ENCODE measurements at places on chromosomes 16 and 17.

DNA sequence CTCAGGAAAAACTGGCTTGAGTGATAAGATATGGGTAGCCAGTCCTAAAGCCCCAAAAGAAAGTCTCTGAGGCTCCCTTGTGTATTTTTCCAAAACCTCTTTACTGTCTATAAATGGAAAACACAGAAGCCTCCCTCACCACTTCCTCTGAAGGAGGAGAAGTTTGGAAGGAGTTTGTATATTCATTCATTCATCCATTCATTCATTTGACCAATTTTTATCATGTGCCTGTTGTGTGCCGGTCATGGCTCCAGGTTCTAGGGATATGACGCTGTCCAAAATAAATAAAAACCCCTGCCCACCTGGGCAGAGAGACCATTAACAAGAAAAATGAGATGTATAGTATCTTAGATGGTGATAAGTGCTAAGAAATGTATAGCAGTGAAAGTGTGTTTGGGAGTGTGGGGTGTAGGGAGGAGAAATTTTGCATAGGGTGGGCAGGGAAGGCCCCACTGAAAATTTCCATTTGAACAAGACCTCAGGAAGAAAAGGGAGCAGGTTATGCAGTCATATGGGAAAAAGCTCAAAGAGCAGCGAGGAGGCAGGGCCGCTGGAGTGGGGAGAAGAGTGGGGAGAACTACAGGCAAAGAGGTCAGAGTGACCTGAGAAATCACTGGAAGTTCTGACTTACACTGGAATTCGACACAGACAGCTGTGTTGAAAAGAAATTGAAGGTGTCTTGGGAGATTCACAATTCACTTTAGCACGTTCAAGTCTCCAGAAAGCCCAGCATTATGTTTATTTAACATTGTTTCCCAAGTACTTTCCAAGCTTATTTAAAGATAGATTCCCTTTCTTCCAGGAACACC is 6.1 kb upstream of the WIPI1 start:
- H3K4me3 ChIP-seq: no peak overlapping the region
- H3K27me3 ChIP-seq: peaks cover 2% of the 10 kb centered on the region
- no peaks in the 10 kb centered on the region for H3K36me3 ChIP-seq
- no peak overlapping the region for H3K27ac ChIP-seq

DNA sequence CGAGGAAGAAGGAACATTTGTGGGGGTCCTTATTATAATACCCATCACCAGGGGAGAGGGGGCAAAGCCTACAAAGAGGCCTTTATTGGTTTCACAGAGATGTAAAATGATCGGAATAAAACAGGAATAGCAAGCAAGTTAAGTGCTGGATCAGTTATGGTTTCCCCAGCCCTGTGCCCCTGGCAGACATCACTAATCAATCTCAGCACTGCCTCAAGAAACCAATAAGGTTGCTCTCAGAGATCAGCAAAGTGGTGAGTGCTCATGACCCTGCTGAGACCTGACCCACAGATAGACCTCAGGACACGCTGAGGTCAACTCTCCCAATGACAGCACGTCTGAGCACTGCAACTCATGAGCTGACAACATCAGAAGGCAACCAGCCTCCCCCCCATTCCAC is 66.3 kb downstream of the ZNF423 start:
- H3K27me3 ChIP-seq: no peaks in the 10 kb centered on the region
- no peaks in the 10 kb centered on the region for H3K36me3 ChIP-seq
- no peak overlapping the region for H3K27ac ChIP-seq
- no peaks in the 10 kb centered on the region for H3K4me1 ChIP-seq
- DNase-seq: no peak

- H3K4me1 ChIP-seq: peaks cover 21% of the 10 kb centered on the region
- H3K27ac ChIP-seq: no peak overlapping the region
- peak; percentile 55 for DNase-seq
- peak overlapping the region; percentile 27 for H3K4me3 ChIP-seq
- no peaks in the 10 kb centered on the region for H3K27me3 ChIP-seq
- no peaks in the 10 kb centered on the region for H3K36me3 ChIP-seq
Observed at GRCh38 chr17:65698381-65699061, 137.1 kb upstream of the AXIN2 start.

DNA sequence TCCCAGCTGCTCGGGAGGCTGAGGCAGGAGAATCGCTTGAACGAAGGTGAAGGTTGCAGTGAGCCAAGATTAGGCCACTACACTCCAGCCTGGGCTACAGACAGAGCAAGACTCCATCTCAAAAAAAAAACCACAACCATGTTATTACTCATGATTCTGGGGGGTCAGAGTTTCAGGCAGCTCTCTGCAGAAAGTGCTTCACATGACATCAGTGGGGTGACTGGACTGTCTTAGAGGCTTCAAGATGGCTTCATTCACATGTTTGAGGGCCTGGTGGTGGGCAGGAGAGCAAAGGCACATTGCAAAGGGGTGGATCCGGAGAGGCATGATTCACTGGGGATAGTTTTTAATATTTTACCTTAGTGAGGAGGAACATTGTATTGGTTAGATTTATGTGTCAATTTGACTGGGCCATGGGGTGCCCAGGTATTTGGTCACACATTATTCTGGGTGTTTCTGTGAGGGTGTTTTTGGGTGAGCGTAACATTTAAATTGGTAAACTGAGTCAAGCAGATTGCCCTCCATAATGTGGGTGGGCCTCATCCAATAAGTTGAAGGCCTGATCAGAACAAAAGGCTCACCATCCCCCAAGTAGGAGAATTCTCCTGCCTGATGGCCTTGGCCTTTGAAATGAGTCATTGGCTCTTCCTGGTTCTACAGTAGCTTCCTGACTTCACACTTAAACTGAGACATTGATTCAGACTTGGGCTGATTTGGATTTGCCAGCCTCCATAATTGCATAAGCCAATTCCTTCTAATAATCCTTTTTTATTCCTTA is 109.8 kb downstream of the GOSR1 start:
- H3K27me3 ChIP-seq: no peaks in the 10 kb centered on the region
- no peak overlapping the region for H3K4me3 ChIP-seq
- DNase-seq: peak; percentile 62
- H3K4me1 ChIP-seq: peaks cover 9% of the 10 kb centered on the region
- H3K36me3 ChIP-seq: no peaks in the 10 kb centered on the region

- H3K4me3 ChIP-seq: no peak overlapping the region
- H3K27me3 ChIP-seq: no peaks in the 10 kb centered on the region
- H3K27ac ChIP-seq: no peak overlapping the region
- DNase-seq: no peak
- peaks cover 11% of the 10 kb centered on the region for H3K4me1 ChIP-seq
- H3K36me3 ChIP-seq: peaks cover 10% of the 10 kb centered on the region
Observed at GRCh38 chr17:15977894-15978293, 21.6 kb downstream of the ZSWIM7 start.

- no peaks in the 10 kb centered on the region for H3K27me3 ChIP-seq
- no peaks in the 10 kb centered on the region for H3K36me3 ChIP-seq
- peaks cover 3% of the 10 kb centered on the region for H3K4me1 ChIP-seq
- H3K27ac ChIP-seq: no peak overlapping the region
Observed at GRCh38 chr17:40179923-40180659, 2.8 kb downstream of the RAPGEFL1 start.

DNA sequence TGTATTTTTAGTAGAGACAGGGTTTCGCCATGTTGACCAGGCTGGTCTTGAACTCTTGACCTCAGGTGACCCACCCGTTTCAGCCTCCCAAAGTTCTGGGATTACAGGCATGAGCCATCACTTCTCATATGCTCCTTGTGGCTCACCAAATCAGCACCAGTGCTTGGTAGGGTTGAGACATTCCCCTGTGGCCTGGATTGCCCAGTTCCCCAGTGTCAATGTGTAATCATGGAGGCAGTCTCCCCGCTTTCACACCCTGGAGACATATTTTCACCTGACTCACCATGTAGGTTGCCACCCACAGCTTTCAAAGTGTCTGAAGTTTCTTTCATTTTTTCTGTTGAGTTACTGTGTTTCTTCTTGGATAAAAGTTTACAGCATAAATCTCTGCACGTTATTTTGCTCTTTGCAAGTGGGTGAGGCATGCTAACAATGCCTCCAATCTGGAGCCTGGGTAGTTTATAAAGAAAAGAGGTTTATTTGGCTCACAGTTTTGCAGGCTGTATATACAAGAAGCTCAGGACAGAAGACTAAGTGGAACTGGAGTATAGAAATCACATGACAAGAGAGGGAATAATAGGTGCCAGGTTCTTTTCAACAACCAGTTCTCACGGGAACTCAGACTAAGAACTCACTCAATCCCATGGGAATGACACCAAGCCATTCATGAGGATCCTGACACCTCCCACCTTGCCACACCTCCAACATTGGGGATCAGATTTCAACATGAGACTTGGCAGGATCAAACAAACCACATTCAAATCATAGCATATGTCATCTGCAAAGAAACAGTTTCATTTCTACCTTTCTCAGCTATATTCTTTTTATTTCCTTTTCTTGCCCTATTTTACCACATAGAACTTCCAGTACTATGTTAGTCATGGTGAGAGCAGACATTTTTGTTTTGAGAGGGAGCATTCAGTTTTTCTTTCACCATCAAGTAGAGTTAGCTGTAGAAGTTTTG is 113.2 kb downstream of the PHKB start:
- H3K27ac ChIP-seq: no peak overlapping the region
- no peaks in the 10 kb centered on the region for H3K4me1 ChIP-seq
- no peak overlapping the region for H3K4me3 ChIP-seq

DNA sequence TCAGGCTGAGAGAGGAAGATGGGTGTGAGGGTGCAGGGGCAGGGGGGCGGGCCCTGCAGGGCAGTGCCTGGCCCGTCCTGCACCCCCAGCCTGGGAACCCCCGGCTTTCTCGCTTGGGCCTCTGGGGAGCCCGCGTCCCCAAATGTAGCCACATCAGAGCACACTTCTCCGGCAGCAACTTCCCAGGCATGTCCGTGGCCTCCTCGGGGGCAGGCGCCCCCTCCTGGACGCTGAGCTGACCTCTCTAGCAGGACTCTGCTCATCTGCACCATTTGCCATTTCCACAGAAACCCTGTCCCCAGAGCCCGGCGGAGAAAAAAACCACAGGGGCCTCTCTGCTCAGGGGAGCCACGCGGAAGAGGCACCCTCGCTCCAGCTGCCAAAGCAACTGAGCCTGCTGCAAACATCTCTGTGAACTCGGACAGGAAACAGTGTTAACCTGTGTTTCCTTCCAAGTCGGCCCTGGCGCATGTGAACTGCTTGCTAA is 63.4 kb downstream of the KLHDC4 start:
- H3K4me1 ChIP-seq: peaks cover 24% of the 10 kb centered on the region
- DNase-seq: peak; percentile 84

DNA sequence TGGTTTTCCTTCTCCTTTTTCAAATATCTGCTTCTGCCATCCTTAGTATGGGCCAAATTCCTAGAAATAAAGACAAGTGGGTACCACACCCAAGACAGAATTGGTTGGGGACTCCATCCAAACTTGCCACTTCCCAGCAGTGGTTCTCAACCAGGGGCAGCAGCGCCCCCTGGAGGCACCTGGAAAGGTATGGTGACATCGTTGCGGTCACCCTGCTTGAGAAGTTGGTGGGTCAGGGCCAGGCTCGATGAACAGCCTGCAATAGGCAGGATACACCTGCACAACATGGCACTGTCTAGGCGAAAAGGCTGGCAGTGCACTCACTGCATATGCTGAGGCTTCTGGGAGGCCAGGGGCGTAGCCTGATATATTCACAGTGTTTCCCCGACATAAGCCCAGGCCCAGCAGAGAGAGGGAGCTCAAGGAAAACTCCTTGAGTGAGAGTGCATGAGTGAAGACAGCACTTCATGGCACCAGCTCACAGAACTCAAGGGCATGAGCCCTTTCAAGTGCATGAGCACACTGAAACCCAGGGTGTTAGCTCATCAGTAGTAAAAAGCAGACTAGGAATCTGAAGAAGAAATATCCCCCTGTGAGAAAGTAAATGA is 57.7 kb downstream of the CMC2 start:
- H3K27me3 ChIP-seq: no peaks in the 10 kb centered on the region
- DNase-seq: peak; percentile 73
- no peak overlapping the region for H3K4me3 ChIP-seq

DNA sequence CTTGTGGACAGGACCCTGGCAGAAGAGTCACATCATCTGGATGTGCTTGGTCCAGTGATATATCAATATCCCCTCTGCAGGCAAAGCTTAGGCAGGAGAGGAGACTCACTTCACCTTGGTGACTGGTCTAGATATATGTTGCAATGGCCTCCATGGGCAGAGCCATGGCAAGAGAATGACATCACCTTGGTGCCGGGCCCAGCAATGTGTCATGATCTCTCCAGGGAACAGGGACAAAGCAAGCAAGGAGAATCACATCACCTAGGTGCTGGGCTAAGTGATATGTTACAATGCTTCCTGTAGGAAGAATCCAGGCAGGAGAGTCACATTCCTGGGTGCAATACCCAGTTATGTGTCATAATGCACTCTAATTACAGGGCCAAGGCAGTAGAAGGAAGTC is 2106.2 kb downstream of the TP53TG3F start:
- no peak overlapping the region for H3K4me3 ChIP-seq
- no peaks in the 10 kb centered on the region for H3K27me3 ChIP-seq
- DNase-seq: no peak
- no peaks in the 10 kb centered on the region for H3K36me3 ChIP-seq
- no peak overlapping the region for H3K27ac ChIP-seq

DNA sequence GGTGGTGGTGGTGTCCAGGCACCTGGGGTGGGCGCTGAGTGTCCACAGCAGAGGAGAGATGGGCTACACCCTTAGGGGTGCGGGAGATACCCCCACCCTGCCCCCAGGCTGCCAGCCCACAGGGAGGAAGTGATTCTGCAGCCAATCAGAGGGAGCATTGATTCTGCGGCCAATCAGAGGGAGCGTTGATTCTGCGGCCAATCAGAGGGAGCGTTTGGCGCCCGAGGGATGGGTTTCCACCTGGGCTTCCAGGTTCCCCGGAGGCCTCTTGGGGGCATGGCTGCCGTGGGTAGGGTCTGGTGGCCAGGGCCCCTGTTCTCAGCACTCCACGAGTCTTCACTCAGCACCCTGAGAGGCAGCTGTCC is 28.2 kb upstream of the ACSF3 start:
- H3K36me3 ChIP-seq: no peaks in the 10 kb centered on the region
- H3K27ac ChIP-seq: no peak overlapping the region
- H3K27me3 ChIP-seq: no peaks in the 10 kb centered on the region
- no peak for DNase-seq
- no peaks in the 10 kb centered on the region for H3K4me1 ChIP-seq

- no peak overlapping the region for H3K4me3 ChIP-seq
- no peak overlapping the region for H3K27ac ChIP-seq
- H3K4me1 ChIP-seq: no peaks in the 10 kb centered on the region
Observed at GRCh38 chr16:16127469-16128116, 95.7 kb downstream of the ABCC6 start.

DNA sequence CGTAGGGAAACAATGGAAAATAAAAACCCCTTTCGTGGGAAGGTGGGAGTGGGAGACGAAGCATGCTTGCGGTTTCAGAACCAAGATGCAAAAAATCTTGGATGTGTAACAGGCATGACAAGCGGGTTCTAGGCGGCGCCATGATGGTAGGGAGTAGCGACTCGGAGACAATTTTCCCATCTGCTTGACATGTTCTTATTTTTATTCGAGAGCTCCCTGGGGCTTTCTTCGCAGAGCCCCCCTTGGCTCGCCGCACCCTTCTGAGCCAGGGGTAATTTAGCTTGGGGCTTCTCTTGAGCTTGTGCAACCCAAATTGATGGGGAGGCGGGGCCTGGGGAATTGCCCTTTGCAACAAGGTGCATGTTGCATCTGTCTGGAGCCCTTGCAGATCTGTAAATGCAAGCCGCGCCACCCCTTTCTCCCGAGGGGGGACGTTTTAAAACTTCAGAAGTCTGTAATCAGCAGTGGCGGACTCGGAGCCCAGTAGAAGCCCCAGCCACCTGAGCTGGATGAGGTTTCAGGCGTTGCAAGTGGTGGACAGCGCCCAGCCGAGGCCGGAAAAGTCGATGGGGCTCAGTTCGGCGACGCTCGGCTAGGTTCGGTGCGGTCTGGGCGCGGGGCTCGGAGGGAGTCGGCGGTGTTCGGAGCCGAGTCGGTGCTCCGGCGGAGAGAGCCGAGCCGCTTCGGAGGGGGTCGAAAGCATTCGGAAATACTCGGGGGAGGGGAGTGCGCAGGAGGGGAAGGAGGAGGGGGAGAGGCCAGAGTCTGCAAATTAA is 2.9 kb downstream of the GNAO1 start:
- H3K27me3 ChIP-seq: peaks cover 58% of the 10 kb centered on the region
- H3K36me3 ChIP-seq: no peaks in the 10 kb centered on the region
- no peak overlapping the region for H3K4me3 ChIP-seq
- H3K4me1 ChIP-seq: peaks cover 4% of the 10 kb centered on the region
